ENCODE measurements at places on chromosomes 13 and 19. TPM values are rescaled to one million over a fixed set of nuclear protein-coding genes. Genes with fewer than 3 reads are reported as not detected.

- no peak for DNase-seq
These were observed 329.9 kb downstream of the FOXO1 start for GRCh38 chr13:40336228-40337221.

The RASAL3 gene
- total RNA-seq = 1.7 TPM

GRCh38 chr19:56086671-56087430, 34.2 kb downstream of the ZNF787 start:
- no peak for DNase-seq

- no peak for DNase-seq
These were observed 318.8 kb upstream of the SGCG start for GRCh38 chr13:22861958-22862466.

DNA sequence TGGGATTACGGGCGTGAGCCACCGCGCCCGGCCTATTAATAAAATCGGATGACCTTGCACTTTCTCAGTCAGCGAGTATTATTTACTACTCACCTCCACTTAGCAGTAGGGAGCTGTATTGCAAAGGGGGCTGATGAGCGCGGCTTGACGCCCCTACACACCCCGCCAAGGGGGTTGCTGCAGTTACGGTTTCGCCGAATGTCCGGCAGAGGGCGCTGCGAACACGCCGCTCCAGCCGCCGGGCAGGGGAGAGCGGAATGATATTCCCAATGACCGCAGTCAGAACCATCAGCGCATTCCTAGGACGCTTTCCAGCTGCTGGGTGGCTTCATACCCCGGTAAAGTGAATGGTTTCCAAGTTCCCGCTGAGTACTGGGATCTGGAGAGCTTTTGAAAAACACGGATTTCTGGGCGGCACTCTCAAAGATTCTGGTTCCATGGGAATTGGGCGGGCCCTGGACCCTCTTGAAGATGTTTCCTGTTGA, 30.0 kb upstream of the TPT1 start:
- DNase-seq = peak; percentile 85

DNA sequence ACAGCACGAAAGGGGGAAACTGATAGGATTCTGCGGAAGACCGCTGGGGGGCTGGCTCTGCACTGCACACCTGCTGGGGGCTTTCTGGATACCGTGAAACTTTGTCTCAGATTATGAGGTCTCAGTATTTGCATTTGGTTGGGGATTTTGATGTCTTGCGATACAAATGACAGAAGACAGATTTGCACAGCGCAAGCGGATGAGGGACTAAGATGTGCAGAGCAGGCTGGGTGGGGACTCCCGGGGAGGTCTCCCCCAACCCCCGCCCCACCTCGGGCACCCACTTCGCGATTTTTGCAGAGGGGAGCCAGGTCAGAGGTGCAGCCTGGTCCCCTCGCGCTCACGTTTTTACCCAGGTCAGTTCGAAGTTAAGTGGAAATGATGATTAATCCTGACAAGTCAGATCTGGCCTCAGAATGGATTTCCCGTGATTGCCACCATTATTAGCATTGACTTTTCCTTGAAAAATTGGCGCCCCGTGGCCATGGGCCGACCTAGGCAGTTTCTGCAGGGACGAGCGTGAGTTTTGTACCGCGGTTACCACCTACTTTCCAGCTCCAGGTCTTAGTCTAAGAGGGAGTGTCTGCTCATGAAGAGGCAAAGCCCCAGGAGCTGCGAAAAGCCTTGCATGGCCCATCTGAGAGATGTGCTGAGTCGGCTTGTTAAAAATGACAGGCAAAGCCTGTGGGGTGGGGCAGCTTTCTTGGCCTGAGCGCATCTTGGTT, 1.3 kb upstream of the GJB2 start:
- DNase-seq = no peak

The ONECUT3 gene
- total RNA-seq = not detected

The ICAM4 gene
- total RNA-seq = 0.46 TPM

The TYROBP gene
- 16.9 TPM for total RNA-seq

The SERP2 gene
- total RNA-seq = 7.9 TPM

GRCh38 chr13:107295416-107296140, 727.6 kb upstream of the ARGLU1 start:
- no peak for DNase-seq

- no peak for DNase-seq
These were observed 21.0 kb upstream of the SERP2 start for GRCh38 chr13:44352671-44353070.

DNA sequence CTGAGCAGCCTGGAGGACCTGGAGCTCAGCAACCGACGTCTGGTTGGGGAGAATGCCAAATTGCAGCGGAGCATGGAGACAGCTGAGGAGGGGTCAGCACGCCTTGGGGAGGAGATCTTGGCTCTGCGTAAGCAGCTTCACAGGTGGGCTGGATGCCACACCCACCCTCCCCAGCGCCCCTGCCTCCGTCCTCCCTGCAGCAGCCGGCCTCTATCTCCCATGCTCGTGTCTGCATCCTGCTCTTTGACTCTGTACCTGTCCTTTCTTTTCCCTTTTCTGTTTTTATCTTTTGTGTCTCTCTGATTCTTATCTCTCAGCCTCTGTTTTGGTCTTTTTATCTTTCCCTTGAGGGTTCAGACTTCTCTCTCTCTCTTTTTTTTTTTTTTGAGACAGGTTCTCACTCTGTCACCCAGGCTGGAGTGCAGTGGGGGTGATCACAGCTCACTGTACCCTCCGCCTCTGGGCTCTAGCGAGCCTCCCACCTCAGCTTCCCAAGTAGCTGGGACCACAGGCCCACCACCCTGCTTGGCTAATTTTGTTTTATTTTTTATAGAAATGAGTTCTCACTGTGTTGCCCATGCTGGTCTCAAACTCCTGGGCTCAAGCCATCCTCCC, 10.1 kb downstream of the KASH5 start:
- no peak for DNase-seq

DNA sequence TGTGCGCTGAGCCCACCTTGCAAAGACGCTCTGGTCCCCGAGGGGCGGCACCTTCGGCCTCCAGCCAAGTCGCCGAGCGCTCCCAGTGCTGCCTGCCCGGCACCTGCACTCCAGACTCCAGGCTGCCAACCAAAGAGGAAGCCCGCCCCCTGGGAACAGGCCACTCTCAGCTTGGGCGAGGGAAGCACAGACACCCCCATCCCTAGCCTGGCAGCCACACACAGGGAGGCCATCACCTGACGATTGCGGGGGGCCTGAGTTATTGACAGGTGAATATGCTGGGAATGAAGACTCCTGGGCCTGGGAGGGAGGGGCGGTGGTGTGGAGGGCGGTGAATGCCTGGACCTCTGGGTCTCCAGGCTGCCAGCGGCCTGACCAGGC, 10.3 kb upstream of the ZNF492 start:
- no peak for DNase-seq

- DNase-seq = no peak
These were observed 20.2 kb downstream of the ATP8A2 start for GRCh38 chr13:25391932-25392331.

DNA sequence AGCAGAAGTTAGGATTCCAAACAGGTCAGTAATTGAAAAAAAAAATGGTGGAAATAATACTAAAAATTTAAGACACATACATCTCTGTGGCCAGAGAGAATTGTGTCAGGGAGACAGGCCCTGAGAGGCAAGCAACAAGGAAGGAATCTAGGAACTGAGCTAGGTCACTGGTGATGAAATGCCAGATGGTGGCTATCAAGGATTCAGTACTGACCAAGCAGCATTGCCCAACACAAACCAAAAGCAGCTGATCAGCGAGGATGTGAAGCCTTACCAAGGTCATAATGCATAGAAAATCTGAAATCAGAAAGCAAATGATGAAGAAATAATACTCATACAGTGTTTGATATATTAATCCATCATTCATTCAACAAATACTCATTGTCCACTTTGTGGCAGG, 905.0 kb downstream of the GPC5 start:
- no peak for DNase-seq

The METTL21C gene
- not detected for total RNA-seq

- DNase-seq = no peak
These were observed 35.4 kb downstream of the WDFY2 start for GRCh38 chr13:51619614-51620013.

The OR7G2 gene
- total RNA-seq = not detected

The LRRC4B gene
- total RNA-seq = 0.81 TPM

The LRP3 gene
- total RNA-seq = 22.4 TPM

- DNase-seq = no peak
These were observed 110.5 kb upstream of the SLITRK1 start for GRCh38 chr13:83992566-83993358.

- no peak for DNase-seq
These were observed 40.9 kb upstream of the PSG9 start for GRCh38 chr19:43310221-43310620.

The CCDC70 gene
- not detected for total RNA-seq

The ARL11 gene
- 0.27 TPM for total RNA-seq

DNA sequence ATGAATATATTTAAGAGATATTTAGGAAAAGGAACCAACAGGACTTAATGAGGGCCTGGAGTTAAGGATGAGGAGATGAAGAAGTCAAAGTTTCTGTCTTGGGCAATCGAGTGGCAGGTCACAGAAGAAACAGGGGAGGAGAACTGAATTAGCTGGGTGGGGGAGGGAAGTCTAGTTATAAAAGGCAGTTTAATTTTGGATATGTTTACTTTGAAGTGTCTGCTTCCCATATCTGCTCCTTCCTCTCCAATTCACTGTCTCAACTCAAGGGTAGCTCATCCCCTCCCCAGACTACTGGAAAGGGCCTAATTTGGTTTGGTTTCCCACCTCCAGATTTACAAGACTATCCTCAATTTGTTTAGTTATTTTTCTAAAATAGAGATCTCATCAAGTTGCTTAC, 195.9 kb downstream of the VWA8 start:
- no peak for DNase-seq

The SIGLEC7 gene
- 0.70 TPM for total RNA-seq

The GSX1 gene
- total RNA-seq = not detected

The IRGC gene
- not detected for total RNA-seq

- DNase-seq = peak; percentile 96
These were observed at the start of gene EID2 for GRCh38 chr19:39539518-39540332. Gene EID2 (minus strand): TSS chr19:39540161. CDS start chr19:39540079, 82 bp downstream.

DNA sequence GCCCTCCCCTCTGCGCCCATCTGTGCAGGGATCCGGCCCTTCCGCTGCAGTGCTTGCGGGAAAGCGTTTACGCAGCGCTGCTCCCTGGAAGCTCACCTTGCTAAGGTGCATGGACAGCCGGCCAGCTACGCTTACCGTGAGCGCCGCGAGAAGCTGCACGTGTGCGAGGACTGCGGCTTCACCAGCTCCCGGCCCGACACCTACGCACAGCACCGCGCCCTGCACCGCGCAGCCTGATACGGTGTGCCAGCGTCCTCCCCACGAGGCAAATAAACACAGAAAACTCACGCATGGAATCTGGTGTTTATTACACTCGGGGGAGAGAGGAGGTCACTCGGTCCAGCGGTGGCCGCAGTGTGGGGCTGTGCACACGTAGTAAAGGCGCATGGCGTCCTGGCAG, 1.2 kb downstream of the POLR2I start:
- no peak for DNase-seq

The LHB gene
- not detected for total RNA-seq

The GIPR gene
- 6.9 TPM for total RNA-seq

- no peak for DNase-seq
These were observed 1581.5 kb upstream of the PCDH20 start for GRCh38 chr13:62997038-62997599.

- DNase-seq = peak; percentile 95
These were observed at the start of gene ZNF524 for GRCh38 chr19:55599842-55600661. Gene ZNF524 (plus strand): TSS chr19:55600288. CDS start chr19:55602113, 1,825 bp downstream.

DNA sequence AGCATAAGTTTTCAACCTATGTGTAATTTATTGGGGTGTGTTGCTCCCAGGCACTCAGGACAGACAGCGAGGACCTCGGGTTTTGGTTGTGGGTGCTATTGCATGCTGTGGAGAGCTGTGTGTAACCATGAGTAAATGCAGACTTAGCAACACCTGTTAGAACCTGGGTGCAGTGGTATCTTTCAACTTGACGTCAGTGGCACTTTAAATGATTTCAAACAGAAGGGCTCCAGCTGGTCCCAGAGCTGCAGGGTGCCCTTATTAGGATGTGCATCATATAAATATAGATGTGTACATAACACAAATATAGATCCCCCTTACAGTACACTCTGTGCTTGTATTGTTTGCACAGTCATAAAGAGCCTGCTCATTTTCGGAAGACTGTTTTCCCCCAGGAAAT, 228.3 kb upstream of the IRS2 start:
- no peak for DNase-seq

DNA sequence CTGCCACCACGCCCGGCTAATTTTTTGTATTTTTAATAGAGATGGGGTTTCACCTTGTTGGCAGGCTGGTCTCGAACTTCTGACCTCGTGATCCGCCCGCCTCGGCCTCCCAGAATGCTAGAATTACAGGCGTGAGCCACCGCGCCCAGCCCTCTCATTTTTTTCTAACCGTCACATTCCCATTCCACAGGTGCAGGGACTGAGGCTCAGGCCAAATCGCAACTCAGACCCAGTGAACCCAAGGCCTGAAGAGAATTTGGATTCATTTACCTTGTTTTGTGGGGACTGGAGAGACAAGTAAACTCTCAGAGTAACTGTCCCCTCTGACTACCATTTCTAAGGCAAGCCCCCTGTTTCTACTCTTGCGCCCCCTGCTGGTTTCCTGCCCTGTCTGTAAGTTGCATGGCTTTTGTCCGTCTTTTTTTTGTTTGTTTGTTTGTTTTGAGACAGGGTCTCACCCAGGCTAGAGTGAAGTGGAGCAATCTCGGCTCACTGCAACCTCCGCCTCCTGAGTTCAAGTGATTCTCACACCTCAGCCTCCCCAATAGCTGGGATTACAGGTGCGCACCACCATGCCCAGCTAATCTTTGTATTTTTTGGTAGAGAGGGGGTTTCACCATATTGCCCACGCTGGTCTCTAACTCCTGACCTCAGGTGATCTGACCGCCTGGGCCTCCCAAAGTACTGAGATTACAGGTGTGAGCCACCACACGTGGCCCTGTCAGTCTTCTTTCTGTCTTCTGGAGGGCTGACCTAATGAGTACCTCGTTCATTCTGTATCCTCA, 2.3 kb upstream of the STRN4 start:
- no peak for DNase-seq

DNA sequence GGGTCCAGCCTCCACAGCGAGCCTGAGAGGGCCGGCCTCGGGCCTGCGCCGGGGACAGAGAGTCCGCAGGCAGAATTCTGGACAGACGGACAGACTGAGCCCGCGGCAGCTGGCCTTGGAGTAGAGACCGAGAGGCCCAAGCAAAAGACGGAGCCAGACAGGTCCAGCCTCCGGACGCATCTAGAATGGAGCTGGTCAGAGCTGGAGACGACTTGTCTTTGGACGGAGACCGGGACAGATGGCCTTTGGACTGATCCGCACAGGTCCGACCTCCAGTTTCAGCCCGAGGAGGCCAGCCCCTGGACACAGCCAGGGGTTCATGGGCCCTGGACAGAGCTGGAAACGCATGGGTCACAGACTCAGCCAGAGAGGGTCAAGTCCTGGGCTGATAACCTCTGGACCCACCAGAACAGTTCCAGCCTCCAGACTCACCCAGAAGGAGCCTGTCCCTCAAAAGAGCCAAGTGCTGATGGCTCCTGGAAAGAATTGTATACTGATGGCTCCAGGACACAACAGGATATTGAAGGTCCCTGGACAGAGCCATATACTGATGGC, 490 bp downstream of the ITPKC start:
- peak; percentile 81 for DNase-seq

All from cardiac septum (tissue), 1 donor.